Kidney glomerular epithelial cell (primary cell): ENCODE measurements at places on chromosomes 6 and 20.

GRCh38 chr20:61850926-61851900, 214.5 kb downstream of the TAF4 start:
- no peak for DNase-seq

DNA sequence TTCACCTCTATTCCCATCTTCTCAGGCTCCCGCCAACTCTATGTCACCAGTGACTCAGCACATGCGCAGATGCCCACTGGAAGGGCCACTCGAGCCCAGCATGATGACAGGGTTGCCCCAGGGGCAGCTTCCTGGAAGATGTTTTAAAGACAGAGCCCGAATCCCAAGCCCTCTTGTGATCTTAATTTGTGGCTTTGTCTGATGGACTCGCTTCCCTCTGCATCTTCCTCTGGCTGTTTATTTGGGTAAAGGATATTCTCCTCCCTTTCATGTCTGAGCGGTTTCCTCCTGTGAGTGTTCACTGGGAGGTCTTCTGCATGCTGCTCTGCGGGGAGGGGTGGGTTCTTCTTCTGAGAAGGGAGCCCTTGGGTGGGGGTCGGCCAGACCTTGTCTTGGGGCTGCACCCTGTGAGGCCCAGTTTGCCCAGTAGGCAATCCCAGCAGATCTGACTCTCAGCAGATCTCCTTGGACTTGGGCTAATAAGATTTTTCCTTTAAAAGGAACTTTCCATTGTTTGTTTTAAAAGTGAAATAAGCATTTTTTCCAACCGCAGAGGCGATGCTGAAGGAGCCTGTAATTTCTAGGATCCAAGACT, 401.0 kb downstream of the CDC5L start:
- DNase-seq, result no peak

DNA sequence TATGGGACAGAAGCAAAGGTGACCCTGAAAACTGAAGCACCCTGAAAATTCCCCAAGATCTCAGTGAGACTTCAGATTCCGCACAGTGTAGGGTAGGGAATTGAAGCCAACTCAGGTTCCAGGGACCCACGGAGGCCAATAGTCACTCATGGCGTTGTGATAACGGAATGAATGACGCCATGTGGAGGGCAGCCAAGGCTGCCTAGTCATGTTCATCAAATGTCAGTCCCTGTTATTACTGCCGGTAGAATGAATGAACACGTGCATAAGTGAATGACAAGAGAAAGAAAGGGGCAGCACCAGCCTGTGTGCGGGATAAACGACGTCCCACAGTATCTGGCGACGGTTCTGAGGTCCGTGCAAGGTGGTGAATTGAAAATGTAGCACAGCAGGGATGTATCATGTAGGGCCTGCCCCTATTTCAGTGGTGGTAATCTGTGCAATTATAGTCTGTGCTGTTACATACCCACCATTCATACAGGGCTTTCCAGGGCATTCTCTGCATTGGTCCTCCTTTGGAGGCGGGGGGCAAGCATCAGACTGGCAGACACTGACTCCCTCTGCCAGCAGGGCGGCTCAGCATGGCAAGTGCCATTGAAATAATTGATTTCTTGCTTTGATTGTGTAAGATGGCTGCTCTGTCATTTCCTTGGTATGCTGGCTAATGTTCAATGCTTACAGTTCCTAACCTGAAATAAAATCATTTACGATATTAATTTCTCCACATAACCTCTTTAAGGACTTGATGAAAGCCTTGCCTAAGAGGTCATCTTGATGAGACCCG, 386.9 kb downstream of the CDH4 start:
- no peak for DNase-seq

DNA sequence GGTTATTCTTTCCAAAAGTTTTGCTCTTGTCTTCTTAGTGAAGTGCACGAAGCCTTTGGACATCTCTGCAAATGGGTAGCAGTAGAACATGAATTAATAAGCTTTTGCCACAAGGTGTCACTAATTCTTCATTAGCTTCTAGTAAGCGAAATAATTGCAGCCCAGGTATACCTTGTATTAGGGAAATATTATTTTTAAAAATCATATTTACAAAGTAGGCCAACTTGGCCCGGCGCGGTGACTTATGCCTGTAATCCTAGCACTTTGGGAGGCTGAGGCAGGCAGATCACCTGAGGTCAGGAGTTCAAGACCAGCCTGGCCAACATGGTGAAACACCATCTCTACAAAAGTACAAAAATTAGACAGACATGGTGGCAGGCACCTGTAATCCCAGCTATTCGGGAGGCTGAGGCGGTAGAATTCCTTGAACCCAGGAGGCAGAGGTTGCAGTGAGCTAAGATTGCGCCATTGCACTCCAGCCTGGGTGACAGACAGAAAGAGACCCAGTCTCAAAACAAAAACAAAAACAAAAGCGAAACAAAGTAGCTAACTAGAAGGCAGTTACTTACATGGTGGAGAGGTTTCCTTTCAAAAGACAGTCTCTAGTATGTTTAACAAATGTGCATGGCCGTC, 8.8 kb upstream of the RSPH3 start:
- peak; percentile 33 for DNase-seq

GRCh38 chr6:169450097-169450496, 196.5 kb upstream of the THBS2 start:
- no peak for DNase-seq

GRCh38 chr20:57759724-57760123, 49.9 kb upstream of the PMEPA1 start:
- no peak for DNase-seq

- no peak for DNase-seq
Observed at GRCh38 chr6:117263353-117263927, 1.9 kb upstream of the VGLL2 start.

DNA sequence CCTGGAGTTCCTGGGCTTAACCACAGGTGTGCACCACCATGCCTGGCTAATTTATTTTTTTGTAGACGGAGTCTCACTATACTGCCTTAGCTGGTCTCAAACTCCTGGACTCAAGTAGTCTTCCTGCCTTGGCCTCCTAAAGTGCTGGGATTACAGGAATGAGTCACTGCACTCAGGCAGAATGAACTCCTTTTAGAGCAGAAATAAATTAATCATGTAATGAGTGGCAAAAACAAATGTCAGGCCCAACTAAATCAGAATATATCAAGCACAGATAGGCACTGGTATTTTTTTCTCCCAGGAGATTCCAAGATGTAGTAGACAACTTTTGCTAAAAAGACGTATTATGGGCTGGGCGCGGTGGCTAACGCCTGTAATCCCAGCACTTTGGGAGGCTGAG, 2.6 kb downstream of the RPS10 start:
- DNase-seq, result no peak

DNA sequence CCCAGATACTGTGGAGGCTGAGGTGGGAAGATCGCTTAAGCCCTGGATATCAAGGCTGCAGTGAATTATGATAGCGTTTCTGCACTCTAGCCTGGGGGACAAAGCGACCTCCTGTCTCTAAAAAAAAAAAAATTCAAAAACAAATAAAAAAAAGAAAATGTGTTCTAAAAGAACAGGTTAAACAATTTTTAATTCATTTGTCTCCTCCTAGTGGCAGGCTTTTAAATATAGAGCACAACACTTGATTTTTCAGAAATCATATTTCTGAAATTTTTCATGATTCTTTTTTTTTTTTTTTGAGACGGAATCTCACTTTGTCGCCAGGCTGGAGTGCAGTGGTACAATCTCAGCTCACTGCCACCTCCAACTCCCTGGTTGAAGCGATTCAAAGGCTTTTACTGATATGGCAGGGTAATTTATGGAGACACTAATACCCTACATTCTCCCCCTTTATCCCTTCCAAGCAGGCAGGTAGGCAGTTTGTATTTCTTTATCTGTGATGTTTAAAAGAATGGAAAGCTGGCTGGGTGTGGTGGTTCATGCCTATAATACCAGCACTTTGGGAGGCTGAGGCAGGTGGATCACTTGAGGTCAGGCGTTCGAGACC, 8.7 kb upstream of the GTF3C6 start:
- DNase-seq, result peak; percentile 7

DNA sequence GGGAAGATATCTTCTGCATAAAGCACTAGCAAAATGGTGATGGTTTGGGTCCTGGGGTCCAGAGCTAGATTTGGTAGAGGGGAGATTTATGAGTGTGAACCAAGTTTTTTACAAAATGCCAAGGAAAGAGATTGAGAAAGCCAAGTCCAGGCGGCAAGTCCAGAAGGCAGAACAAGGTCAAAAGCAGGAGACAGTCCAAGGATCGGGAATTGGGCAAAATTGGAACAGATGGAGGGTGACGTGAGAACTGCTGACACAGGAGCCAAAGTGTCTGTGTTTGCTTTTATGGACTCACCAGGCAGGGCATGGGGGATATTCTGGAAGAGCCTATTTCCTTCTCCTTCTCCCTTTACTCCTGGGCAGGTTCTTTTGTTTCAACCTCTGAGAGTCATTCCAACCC, 4.1 kb downstream of the NHLRC1 start:
- DNase-seq, result no peak

DNA sequence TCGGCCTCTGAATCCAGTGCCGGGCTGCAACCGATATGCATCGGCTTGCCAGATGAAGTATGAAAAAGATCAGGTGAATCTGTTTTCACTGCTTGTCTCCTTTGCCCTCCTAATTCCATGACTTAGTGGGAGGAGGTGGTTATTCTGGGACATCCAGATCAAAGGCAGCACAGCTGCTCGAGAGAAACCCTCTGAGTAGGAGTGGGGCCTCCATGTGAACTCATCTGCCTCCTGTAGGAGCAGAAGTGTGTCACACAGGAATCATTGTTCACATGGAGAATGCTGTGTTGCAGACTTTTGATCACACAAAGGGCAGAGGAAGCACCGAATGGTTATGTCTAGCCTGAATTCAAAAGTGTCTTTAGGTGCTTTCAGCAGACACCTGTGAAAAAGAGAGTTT, 73.1 kb upstream of the SLC22A1 start:
- no peak for DNase-seq

DNA sequence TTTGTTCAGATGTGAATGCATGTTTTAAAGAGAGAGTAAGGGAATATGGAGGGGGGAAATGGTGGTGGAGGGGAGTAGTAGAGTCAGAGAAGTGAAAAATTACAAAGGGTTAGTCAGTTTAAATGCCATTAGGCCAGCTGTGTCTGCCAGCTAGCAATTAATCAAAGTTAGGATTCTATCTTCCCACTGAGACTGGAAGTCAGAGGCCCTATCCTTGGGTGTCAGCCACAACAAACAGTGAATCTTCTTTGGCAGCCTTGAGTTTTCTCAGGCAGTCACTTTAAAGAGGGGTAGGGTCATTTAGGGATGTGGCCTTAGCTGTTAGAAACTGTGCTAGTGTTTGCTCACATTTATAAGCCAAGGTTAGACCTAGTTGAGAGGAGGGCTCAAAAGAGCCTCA, 120.5 kb upstream of the BTBD3 start:
- DNase-seq, result peak; percentile 30

DNA sequence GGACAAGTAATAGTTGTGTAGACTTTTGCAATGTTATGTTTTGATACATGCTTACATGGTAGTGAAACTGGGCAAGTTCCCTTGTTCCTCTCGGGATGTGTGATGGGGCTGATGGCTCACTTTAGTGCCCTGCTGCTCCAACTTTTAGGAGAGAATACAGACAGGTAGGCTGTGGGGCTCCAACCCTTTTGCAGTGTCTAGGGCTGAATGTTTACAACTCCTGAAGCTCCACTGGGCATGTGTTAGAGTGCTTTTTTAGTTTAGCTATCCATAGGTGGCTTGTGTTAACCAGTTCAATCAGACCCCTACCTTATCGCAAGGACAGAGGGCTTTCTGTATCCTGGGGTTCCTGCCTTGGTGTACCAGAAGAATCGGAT, 33.8 kb downstream of the SERPINB6 start:
- no peak for DNase-seq

DNA sequence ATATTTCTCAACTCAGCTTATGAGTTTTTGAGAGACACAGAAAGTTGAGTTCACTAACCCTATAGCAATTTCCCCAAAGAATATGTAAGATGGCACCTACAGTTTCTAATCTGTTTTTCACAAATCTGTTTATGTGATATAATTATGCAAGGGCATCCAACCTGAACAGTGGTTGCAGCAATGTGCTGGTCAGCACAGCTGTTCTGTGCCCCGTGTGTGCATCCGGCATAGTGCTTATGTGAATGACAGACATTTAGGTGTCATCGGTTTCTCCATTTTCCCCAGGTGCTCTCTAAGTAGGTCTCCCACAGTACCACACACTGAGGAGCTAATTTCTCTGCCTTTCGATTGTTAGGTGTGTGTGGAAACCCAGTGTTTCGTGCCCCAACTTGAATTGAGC, 7.7 kb upstream of the BACH2 start:
- DNase-seq, result no peak

DNA sequence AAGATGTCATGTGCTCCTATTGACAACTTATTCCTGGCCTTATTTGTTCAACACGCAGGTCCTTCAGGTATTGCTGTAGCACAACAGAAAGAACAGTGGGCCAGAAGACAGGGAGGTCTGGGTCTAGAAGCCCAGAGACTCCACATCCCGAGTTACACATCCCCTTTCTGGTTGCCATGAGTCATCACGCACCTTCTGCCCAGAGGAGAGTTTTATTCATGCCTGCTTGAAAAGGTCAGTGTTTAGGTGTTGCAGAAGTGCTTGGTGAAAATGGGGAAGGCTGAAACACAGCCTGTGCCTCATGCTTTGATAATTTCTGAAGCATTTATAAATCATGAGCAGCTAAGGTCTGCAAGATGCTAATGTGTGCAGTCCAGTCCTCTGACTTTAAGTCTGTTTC, 256.4 kb downstream of the GMPR start:
- DNase-seq, result peak; percentile 6

DNA sequence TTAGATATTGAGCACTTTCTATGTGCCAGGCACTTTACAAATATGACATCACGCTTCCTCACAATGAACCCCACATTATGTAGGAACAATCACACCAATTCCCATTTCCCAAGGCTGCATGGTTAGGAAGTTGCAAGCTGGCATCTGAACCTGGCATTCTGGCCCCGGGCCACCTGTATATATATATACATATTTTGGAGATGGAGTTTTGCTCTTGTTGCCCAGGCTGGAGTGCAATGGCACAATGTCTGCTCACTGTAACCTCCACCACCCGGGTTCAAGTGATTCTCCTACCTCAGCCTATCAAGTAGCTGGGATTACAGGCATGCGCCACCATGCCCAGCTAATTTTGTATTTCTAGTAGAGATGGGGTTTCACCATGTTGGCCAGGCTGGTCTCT, 30.4 kb downstream of the SRC start:
- no peak for DNase-seq

- peak; percentile 65 for DNase-seq
Observed at GRCh38 chr6:83113258-83113657, 45.8 kb downstream of the DOP1A start.

DNA sequence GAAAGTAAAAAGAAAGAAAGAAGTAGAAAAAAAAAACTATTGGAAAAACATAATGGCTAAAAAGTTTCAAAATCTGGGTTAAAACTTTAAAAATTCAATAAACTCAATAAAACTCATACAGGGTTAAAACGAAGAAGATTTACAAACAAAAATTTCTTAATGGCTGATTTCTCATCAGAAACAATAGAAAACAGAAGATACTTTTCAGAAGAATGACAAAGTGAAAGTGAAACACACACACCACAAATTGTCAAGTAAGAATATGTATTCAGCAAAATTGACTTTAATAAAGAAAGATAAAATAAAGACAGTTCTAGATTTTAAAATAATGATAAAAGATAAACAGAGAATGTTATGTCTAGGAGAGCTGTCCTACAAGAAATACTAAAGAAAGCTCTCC, 618.9 kb upstream of the GJE1 start:
- DNase-seq, result no peak

DNA sequence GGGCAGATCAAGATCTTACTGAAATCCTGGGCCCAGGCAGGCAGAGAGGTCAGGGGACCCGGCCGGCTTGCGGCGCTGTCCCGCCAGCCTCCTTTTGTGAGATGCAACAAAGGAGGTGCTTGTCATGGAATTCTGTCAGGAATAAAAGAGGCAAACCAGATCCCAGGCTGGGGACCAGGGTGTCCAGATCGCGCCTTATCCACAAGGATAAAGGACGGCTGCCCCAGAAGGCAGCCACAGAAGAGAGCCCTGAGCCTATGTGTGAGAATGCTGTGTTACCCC, 42.6 kb upstream of the CDH22 start:
- no peak for DNase-seq
